ENCODE measurements at places on chromosomes 6 and 20.

- no peak for DNase-seq
These were observed 198.0 kb downstream of the RNF144B start for GRCh38 chr6:18585032-18585573.

- DNase-seq: no peak
These were observed 70.9 kb downstream of the VIP start for GRCh38 chr6:152821525-152821924.

DNA sequence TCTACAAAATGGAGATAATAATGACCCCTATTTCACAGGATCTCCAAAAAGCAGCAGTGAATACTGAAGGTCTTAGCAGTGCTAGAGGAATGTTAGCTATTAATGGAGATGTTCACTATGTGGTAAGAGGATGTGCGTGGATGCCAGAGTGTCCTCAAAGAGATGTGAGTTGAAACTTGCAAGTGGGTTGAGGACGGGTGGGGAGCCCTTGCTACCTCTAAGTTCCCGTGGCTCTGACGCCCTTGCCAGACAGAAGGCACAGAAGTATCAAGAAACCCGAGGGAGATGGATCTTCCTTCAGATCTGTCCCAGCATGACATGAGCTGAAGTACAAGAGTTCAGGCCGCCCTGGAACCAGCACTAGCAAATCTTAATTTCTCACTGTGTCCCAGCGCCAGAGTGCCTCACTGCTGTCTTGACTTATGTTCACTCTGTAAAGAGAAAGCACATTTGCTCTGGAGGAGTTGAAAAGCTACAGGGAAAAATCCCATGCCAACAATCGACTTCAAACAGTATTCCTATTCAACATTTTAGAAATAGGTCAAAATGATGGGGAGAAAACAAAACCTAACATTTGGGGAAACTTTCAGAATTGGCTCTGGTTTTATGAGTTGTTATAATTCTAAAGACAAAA, 59.5 kb downstream of the FYN start:
- DNase-seq: no peak

DNA sequence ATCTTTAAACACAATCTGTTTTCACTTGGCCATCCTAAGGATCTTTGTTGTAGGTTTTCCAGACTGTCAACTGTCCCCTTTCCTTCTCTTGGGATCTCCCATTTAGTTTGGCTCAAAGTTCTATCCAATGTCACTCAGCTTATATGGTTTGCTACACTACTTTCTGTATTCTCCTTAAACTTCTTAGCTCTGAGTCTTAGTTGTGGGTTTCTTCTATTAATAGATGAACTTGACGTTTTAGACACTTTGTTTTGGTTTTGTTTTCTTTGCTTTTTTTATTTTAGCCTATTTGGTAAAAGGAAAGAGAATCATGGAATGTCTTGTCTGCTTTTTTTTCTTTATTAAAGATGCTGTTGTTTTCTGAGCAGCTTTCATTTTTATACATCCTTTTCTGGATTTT, 11.4 kb downstream of the RMND1 start:
- no peak for DNase-seq

GRCh38 chr20:38939686-38940085, 13.5 kb downstream of the FAM83D start:
- no peak for DNase-seq

GRCh38 chr20:63889241-63890200, 5.4 kb upstream of the DNAJC5 start:
- DNase-seq: no peak

- DNase-seq: no peak
These were observed 37.2 kb downstream of the SNAP25 start for GRCh38 chr20:10255846-10256245.

DNA sequence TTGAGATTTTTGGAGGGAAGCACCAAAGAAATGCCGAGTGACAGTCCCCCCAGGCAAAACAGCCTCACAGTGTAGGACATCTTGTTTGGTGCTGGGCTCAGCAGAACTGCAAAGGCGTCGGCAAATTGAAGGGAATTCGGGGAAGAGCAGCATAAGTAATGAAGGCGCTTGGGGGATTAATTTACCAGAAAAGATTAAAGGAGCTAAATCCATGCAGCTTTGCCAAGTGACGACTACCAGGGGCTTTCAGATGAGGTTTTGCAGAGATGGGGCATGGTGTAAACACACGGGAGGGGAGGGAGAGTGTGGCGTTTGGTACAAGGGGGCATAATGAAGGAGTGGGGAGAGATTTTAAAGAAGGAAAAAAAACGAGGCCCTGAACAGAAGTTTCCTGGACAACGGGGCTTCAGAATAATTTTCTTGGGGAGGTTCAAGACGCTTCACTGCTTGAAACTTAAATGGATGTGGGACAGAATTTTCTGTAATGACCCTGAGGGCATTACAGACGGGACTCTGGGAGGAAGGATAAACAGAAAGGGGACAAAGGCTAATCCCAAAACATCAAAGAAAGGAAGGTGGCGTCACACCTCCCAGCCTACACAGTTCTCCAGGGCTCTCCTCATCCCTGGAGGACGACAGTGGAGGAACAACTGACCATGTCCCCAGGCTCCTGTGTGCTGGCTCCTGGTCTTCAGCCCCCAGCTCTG, 45.4 kb upstream of the CDH22 start:
- no peak for DNase-seq

- DNase-seq: no peak
These were observed 10.5 kb downstream of the PLN start for GRCh38 chr6:118558464-118559217.

- no peak for DNase-seq
These were observed 40.3 kb downstream of the ERMARD start for GRCh38 chr6:169791721-169792131.

- no peak for DNase-seq
These were observed 168.4 kb downstream of the DOK5 start for GRCh38 chr20:54643761-54644160.

DNA sequence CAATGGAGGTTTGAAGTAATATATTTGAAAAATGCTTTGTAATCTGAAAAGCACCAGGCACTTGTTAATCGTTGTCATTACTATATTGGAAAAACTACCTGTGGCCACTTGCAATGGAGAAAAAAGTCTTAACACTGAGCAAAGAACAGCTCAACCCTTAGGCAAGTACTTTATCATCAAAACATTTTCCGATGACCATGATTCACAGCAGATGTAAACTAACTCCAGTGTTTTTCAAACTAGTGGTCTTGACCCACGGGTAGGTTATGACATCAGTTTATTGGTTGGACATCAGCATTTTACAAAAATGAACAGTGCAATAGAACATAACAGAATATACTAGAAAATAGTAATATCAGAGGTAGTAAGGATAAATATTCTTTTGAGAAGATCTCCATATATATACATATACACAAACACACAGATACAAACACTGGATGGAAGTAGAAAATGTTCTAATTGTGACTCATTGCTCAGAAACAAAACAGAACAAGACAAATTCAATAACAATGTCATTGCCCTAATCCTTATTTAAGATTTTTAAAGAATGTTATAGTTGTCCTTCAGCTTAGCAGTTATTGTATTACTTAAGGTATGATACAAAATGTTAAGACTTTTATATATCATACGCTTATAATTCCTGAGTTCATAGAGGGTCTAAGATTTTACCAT, 123.0 kb downstream of the PLCB1 start:
- no peak for DNase-seq
